ENCODE measurements at places on chromosomes 13 and 19. TPM values are rescaled to one million over a fixed set of nuclear protein-coding genes. Genes with fewer than 3 reads are reported as not detected.
A peak's percentile ranks its signal among the peaks of the same experiment; 100 is the strongest.

DNA sequence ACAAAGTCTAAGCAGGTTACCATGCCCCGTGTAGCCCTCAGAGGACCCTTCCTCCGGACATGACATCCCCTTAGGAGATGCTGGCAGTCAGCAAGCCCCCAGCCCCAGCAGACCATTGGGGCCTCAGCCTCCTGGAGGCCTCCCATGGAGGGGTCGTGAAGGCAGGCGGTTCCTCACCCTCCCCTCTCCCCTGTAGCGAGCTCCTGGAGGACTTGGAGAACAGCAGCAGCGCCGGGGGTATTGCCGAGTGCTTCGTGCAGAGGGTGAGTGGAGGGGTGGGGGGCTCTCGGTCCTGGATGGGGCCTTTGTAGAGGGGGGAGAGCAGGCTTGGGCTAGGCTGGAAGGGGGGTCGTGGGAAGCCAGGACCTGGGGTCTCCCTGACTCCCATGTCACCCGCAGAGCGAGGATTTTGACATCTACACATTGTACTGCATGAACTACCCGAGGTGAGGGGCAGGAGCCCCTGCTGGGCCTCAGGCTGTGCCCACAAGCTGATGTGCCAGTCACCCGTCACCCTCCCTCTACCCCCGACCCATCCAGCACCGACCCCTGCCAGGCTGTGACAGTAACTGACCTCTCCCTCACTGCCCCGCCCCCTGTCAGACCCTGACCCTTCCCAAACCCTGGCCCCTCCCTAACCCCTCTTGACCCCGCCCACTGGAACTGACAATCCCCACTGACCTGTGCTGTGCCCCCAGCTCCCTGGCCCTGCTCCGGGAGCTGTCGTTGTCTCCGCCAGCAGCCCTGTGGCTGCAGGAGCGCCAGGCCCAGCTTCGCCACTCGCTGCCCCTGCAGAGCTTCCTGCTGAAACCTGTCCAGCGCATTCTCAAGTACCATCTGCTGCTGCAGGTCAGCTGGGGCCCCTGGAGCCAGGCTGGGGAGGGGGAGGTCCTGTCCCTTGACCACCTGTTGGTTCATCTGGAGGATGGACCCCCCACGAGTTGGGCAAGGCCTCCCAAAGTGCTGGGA is 4.0 kb downstream of the PLEKHG2 start:
- DNase-seq: no peak

- no peak for DNase-seq
Observed at GRCh38 chr13:77299587-77299986, 27.3 kb downstream of the MYCBP2 start.

- no peak for DNase-seq
Observed at GRCh38 chr13:30702006-30702405, 33.3 kb upstream of the ALOX5AP start.

DNA sequence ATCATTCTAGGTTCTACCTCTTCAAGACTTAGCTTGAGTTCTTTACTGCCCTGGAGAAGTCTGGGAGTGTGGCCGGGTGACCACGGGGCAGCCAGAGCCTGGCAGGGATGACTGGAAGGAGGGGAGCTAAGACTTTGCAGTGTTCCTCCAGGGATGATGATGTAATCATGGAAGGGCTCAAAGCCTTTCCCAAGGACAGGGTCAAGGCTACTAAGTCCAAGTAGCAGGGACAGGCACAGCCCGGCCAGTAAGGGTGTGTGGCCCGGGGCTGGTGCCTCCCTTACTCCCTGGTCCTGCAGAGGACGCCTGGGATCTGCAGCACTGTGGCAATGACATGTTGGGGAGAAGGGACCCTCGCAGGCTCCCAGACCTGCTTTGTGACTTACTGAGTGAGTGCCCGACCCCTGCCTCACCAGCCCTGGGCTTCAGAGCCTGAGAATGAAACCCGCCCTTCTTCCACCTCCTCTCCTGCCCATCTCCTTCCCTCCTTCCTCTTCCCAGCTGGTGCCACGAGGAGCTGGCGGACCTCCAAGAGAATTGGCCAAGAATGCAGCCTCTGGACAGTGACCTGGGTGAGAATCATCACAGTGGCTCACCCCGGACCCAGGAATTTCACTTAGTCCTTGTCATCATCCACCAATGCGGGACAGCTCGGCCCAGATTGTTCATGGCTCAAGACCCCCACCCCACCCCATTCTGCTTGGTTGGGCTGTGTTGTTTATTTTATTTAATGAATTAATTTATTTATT is 15.6 kb upstream of the FBXO17 start:
- peak; percentile 8 for DNase-seq

Gene ZNF66
- 4.0 TPM for total RNA-seq

Gene SSC5D
- total RNA-seq: 10.7 TPM

Gene ZNF441
- 7.3 TPM for total RNA-seq

Gene FCER2
- total RNA-seq: not detected

DNA sequence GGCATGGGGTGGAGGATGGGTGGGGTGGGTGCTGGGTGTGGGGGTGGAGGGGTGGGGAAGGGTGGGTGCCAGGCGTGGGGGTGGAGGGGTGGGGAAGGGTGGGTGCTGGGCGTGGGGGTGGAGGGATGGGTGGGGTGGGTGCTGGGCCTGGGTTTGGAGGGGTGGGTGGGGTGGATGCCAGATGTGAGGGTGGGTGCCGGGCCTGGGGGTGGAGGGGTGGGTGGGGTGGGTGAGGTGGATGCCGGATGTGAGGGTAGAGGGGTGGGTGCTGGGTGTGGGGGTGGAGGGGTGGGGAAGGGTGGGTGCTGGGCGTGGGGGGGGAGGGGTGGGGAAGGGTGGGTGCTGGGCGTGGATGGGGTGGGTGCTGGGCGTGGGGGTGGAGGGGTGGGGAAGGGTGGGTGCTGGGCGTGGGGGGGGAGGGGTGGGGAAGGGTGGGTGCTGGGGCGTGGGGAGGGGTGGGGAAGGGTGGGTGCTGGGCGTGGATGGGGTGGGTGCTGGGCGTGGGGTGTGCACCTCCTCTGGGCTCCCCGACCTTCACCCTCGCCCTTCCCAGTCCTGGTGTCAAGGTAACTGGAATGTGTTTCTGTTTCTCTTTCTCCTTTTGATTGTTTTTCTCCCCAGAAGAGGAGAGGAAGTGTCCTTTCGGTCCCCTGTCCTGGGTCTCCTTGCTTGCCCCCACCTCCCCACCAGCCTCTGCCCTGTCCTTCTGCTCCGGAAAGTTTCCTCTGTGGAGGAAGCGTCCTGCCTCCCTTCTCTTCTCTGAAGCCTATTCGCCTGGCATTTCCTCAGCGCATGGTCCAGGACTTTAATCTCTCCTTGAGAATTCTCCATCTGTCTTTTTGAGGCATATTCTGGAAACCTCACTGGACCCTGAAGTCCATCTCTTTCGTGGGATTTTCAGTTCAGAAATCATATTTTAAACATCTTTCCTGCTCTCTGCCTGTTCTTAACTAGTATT is 22.9 kb upstream of the CFAP97D2 start:
- DNase-seq: no peak

Gene SMIM44
- not detected for total RNA-seq

DNA sequence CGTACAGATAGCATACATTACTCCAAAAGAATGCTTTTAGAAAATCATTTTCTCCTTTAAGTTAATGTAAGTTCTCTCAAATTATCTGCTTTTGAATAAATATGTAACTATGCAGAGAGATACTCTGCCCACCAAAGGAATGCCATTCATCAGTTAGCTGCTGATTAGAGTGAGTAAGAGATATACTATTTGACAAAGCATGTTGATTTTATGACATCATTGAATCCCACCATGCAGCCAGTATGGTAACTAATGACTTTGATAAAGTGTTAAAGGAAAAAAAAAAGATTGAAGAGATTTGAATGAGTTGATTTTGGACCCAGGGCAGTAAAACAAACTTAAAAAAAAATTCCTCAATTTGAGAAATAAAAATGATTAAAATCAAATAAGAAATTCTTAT is 521.5 kb downstream of the SLITRK6 start:
- DNase-seq: peak; percentile 22

- DNase-seq: no peak
Observed at GRCh38 chr13:96652506-96652905, 341.8 kb downstream of the OXGR1 start.

Gene ZNF208
- 0.09 TPM for total RNA-seq

Gene ZNF260
- 9.0 TPM for total RNA-seq

GRCh38 chr19:16473875-16474392 is 2.2 kb upstream of the EPS15L1 start:
- no peak for DNase-seq

Gene ZNF541
- total RNA-seq: 0.27 TPM

Gene RNU6-9
- not detected for total RNA-seq

GRCh38 chr19:18650468-18651041 is 13.7 kb downstream of the KLHL26 start:
- DNase-seq: peak; percentile 89

DNA sequence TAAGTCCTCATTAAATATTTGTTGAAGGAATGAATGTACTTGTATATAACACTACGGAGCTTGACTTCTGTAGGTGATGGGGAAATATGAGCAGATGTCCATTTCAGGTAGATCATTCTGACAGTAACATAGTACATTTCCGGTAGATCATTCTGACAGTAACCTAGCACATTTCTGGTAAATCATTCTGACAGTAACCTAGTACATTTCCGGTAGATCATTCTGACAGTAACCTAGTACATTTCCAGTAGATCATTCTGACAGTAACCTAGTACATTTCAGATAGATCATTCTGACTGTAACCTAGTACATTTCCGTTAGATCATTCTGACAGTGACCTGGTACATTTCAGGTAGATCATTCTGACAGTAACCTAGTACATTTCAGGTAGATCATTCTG is 2.5 kb downstream of the PHF11 start:
- DNase-seq: no peak

DNA sequence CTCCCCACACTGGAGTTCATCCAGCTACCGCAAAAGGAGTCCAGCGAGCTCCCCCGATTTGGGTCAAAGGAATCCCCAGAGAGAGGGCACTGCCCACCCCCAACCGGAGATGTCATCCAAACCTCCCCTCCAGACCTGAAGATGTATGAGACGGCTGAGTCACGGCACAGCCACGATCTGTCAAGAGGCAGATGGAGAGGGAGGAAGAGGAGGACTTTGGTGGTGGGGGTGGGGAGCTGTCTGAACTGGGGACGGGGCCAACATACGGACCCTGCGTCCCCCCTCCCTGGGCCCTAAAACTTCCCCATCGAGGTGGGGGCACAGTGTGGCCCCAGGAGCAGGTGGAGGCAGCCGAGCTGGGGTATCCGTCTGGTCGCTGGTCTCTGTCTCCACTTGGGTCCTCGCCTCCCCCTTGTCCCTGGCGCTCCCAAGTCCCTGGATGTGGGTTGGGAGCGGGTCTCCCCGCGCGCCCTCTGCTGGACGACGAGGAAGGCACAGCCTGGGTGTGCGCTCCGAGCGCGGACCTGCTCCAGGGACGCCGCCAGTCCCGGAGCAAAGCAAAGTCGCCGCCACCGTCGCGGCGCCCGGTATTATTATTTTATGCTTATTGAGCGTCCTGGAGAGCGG is 3.8 kb downstream of the PDE4A start:
- peak; percentile 63 for DNase-seq

DNA sequence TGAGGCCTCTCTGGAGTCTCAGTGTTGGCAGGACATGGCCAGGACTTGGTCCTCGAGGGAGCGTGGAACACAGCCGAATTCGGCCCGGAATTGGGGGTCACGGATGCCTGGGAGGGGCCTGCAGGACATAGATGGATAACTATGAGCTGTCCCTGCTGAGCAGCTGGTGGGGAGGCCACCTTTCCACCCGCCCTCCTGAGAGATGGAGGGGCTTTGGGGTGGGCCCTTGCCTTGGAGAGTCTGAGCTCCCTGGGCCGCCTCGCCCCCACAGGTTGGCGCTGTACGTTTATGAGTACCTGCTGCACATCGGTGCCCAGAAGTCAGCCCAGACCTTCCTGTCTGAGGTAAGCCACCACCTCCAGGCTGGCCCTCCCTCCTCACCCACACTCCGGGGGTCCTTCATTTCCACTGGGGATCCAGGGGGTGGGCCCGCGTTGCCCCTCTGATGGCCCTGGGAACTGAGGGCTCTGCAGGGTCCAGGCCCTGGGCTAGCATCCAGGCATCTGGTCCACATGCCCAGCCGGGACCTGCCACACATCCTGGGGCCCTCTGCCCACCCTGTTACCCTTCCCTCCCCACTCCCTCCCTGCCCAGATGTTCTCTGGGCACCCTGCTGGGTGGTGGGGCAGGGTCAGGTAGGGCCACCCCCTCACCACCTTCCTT is 8.0 kb downstream of the SSBP4 start:
- no peak for DNase-seq

Gene CLDND2
- total RNA-seq: 0.36 TPM

DNA sequence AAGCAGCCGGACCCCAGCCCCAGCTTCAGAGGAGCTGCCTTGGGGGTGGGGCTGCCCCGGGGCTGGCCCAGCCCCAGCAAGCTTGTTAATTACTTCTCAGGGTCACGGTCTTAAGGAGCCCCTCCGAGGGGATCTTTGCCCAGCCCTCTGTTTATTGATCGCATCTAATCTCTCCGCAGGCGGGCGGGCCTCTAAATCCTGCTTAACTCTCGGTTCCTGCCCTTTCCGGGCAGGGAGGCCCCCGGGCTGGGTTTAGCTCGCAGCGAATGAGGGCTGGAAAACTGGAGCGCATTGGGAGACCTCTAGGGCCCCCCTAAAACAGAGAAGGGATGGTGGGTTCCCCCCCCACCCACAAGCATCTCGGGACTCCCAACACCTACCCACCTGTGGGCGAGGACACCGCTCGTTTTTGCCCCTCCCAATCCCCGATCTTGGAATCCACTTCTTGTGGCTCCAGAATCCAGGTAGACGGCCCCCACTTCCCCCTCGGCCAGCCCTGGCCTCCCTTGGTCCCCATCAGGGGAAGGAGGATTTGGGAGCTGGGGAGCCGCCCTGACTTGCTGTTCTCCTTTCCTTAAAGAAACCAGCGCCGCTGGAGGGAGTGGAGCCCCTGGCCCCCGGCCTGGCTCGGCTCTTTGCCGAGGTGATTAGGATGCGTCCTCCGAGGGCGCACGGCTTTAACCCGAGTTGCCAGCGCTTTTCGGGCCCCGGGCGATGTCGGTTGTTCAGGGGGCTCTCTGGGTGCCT is 59.5 kb upstream of the ADGRL1 start:
- DNase-seq: no peak

Gene CPB2
- not detected for total RNA-seq

Gene CACNA1A
- 42.8 TPM for total RNA-seq

GRCh38 chr13:25018729-25019115 is 77.2 kb upstream of the PABPC3 start:
- no peak for DNase-seq

DNA sequence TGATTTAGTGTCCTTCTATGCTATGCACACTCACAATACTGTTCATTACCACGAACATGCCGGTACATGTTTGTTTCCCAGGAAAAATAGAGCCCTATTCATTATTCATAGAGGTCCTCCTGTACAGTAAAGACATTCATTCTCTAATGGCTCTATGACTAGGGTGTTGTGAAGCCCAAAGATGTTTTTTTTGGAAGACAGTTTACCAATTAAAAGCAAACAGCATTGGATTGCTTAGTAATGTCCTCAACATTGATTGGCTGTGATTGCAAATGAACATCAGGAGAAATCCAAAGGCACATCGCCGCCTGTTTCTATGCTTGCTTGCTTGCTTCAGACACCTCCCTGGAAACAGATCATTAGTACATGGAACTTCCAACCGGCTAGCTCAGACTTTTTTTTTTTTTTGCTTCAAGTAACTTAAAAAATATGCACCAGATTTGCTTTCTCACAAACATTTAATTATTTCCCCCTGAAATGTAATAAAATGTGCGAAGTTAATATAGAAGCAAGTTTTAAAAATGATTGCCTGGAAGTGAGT is 8.8 kb upstream of the GPC6 start:
- peak; percentile 51 for DNase-seq
